RCC 7860 (cell line): ENCODE measurements at places on chromosomes 6 and 20.

GRCh38 chr20:44969300-44969894 is 3.1 kb downstream of the STK4 start:
- no peak for DNase-seq

GRCh38 chr6:118186672-118187567 is 279.9 kb downstream of the SLC35F1 start:
- no peak for DNase-seq

- DNase-seq, result no peak
These were observed 610.1 kb upstream of the ARID1B start for GRCh38 chr6:156167016-156167624.

GRCh38 chr6:157088841-157089240 is 234.5 kb downstream of the TMEM242 start:
- no peak for DNase-seq

GRCh38 chr6:2890976-2891767 is 11.9 kb downstream of the SERPINB9 start:
- DNase-seq, result no peak

DNA sequence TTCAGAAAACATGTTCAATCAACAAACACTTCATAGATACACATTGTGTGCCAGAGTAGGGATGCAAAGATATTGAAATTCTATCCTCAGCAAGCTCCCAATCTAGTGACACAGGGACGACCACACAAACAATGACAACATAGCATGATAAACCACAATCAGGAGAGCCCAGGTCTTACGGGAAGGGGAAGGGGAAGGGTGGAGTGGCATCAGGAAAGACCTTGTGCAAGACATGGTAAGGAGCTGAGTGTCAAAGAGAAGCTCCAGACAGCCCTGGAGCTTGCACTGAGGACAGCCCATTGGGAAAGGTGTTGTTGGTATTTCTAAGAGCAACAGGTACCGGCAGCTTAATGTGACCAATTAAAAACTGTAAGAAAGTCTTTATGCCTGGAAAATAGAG is 103.6 kb downstream of the PDE7B start:
- no peak for DNase-seq

DNA sequence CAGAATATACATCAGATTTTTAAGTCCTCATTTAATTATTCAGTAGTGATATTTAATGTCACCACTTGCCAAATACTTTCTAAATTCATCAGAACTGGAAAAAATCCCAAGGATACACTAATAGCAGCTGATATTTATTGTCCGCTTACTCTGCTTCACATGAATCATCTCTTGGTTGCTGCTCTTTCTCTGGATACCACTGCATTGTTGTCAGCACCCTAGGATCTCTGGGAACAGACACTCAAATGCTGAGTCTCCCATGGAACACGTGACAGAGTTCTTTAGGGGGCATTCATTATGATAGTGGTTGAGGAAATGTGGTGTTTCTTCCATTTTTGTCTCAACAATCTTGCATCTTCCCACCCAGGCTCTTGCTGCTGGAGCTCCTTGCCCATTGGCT is 318.0 kb downstream of the RFPL4B start:
- DNase-seq, result no peak

DNA sequence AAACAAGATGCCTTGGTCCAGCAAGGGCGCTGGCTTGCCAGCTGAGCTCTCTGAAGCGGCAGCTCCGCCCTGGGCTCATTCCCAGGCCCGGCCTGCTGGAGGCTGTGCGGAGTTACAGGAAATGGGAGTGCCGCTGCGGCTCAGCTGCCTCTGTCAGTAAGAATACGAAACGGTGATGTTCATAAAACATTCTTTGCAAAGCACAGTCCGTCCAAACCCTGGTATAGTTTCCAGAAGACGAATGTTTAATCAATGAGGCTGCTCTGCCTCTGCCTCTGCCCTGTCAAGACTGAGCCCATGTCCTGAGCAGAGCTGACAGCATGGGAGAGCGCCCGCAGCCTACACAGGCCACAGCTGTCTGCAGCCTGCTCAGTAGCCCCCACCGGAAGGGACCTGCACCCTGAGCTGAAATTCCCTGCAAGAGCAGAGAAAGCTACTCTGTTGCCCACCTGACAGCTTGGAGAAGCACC is 153.3 kb upstream of the SNX9 start:
- DNase-seq, result no peak

- no peak for DNase-seq
These were observed 96.2 kb upstream of the FOXO3 start for GRCh38 chr6:108464418-108465097.

DNA sequence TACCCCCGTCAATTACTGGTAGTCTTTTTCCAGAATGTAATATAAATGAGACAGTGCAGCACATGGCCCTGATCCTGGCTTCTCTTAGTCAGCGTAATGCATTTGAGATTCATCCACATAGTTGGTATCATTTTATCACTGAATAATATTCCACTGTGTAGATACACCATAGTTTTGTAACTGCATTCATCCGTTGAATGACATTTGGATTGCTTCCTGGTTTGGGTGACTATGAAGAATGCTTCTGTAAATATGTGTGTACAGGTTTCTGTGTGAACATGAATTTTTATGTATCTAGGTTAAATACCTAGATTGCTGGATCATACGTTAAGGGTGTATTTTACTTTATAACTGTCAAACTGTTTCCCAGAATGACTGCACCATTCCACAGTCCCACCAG is 62.6 kb upstream of the STMND1 start:
- no peak for DNase-seq

- DNase-seq, result no peak
These were observed 25.7 kb downstream of the RAET1L start for GRCh38 chr6:149999636-150000035.

DNA sequence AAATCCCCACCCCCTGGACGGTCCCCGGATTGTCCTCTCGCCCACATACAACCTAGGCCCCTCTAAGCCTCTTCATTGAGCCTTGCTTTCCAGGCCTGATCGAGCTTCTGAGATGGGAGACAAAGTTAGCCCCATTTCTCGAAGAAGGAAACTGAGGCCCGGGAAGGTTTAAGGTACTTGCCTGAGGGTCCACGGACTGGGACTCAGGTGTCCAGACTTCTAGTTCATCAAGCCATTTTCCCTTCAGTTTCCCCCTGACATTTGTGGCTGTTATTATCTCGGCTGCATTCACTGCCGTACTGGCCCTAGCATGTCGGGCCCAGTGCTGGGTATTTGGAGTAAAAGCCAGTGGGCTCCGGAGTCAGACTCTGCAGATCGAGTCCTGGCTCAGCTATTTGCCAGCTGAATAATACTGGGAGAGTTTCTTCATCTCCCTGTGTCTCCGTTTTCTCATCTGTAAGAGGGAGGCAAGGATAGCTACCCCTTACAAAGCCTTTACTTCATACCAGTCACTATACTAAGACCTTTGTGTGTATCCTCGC is 633 bp downstream of the RPRD1B start:
- no peak for DNase-seq

- DNase-seq, result no peak
These were observed 21.5 kb downstream of the COL9A3 start for GRCh38 chr20:62838128-62838891.

GRCh38 chr20:46367967-46368901 is 38.2 kb downstream of the ELMO2 start:
- peak; percentile 93 for DNase-seq

DNA sequence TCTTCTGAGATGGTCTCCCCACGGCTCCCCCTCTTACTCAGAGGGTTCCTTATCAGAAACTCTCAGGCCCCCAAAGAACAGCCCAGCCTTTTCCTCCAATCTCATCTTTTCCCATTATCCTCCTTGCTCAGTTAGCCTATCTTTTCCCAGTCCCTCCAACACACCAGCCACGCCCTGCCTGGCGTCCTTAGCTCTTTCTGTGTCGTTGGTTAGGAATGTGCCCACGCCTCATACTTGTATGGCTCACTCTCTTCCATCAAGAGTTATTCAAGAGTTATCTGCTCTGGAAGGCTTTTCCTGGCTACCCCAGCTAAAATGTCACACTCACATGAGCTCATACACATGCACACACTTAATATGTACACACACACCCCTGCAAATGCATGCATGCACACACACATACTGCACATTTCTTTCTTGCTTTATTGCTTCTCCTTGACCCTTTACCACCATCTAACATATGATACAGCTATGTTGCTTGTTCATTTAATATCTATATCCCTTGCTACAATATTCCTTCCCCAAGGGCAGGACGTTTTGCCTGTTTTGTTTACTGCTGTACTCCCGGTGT is 37.6 kb downstream of the SLC2A10 start:
- no peak for DNase-seq

DNA sequence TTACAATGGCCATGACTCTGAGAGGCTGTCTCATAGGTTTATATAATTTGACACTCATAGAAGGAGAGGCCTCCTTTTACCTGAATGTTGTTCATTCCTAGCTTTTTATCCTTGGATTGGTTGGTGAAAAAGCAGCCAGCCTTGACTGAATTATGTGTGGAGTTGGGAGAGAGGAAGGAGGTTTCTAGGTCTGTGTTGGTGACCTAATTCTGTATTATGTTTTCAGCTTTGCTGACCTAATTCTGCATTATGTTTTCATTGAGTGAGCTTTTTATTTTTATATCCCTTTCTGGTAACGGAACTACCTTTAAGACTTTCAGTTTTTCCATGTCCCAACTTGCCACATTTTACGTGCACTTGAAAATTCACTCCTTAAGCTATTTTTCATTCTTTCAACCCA is 59.1 kb upstream of the RNF144B start:
- no peak for DNase-seq

DNA sequence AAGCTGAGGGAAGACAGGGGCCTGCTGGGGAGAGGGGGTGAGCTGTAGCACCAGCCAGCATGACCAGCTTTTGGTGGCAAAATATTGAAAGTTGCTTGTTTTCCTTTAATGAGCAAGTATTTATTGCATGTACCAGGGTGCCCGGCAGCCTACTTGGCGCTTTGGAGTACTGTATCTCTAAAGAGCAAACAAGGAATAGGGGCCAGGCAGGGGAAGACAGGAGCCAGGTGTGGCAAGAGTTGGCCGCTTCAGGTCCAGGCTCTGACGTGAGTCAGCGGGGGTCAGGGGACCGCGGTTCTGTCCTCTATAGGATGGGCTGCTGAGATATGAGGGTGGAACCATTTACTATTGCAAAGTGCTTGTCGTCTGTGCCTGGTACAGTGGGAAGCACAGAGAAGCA is 63.1 kb downstream of the PSMG4 start:
- DNase-seq, result no peak

- no peak for DNase-seq
These were observed 23.3 kb upstream of the CDKN1A start for GRCh38 chr6:36655085-36655724.

DNA sequence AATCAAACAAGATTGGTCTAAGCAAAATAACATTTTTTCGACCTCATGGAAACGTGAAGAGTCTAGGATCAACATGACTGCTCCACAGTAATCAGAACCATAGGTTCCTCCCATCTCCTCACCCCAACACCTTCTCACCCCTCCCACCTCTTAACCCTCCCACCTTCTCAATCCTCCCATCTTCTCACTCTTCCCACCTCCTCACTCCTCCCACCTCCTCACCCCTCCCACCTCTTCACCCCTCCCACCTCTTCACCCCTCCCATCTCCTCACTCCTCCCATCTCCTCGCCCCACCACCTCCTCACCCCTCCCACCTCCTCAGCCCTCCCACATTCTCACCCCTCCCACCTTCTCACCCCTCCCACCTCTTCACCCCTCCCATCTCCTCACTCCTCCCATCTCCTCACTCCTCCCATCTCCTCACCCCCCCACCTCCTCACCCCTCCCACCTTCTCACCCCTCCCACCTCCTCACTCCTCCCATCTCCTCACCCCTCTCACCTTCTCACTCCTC is 567.4 kb downstream of the C6orf118 start:
- DNase-seq, result no peak

- no peak for DNase-seq
These were observed 2.3 kb upstream of the ME1 start for GRCh38 chr6:83433177-83433576.

GRCh38 chr20:51388756-51389542 is 153.6 kb downstream of the NFATC2 start:
- no peak for DNase-seq

GRCh38 chr20:40462566-40462965 is 226.5 kb downstream of the MAFB start:
- DNase-seq, result no peak

- DNase-seq, result no peak
These were observed 62.8 kb downstream of the ILRUN start for GRCh38 chr6:34633785-34634184.

GRCh38 chr6:8545336-8545735 is 110.0 kb upstream of the SLC35B3 start:
- DNase-seq, result no peak

- no peak for DNase-seq
These were observed 24.8 kb downstream of the NFYA start for GRCh38 chr6:41097467-41098090.

DNA sequence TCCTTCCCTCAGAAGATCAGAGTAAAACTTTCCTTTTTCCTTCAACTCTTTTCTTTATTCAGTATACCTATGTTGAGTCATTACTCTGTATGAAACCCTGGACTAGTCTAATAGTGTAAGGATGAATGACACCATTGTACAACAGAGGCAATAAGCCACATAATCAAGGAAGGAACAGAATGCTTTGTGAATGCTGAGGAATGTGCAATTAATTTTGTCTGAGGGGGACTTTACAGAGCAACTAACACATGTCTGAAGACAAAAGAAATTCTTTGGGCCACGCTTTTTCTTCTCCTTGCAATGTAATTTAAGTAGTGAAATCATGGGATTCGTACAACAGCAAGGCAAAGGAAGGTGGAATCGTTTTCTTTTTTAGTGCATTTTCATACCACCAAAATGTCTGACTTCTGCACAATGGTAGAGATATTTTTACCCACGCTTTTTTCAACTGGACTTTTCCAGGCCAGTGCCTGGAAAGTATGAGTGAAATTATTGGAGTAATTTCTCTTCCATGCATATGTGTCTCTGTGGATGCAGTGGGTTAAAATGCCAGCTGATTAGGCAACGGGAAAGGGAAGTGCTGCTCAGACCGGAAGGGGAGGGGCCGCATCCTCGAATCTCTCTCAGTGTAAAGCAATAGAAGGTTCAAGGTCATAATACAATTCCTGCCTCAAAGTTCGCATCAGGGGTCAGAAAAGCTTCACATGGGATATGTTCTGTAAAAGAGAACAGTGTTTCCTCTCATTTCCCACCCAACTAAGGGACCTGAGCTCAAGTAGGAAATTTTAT is 89.9 kb upstream of the MTHFD1L start:
- DNase-seq, result no peak

- no peak for DNase-seq
These were observed 16.9 kb upstream of the HBS1L start for GRCh38 chr6:135071541-135071940.

DNA sequence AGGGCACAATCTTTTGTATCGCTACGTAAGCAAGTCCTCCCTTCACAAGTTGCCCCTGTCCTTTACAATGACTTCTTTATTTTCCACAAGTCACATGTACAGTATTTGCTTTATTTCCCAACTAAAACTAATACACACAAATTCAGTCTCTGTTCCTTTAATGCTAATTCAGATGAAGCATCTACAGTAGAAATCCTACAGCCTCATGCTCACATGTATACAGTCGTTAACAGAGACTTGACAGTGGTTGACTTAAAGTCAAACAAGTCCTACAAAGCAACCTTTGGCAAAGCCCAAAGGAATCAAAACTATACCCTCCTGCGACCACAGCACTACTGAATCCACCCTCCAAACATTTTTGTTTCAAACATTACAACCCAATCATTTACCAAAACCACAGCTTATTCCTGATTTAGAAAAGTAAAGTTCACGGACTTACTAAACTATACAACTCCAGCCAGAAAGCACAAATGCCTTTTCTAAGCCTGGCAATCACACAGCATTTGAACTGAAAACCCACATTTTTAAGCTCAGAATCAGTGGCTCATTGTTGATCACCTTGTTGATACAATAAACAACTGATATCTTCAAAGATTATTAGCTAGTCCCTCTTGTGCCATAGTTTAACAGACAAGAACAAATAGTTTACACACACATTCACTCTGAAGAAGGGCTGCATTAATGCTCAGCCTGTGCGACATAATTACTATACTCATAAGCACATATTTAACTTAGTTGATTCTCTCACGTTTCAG is 70.9 kb upstream of the NHSL1 start:
- no peak for DNase-seq
